Activated naive CD8-positive, alpha-beta T cell treated with anti-CD3 and anti-CD28 coated beads, Interleukin-2, amount 10 ng/mL, durations not matched to agents 7 days and 5 days (primary cell): ENCODE measurements at places on chromosomes 5 and 9. TPM values are rescaled to one million over a fixed set of nuclear protein-coding genes. Genes with fewer than 3 reads are reported as not detected.

DNA sequence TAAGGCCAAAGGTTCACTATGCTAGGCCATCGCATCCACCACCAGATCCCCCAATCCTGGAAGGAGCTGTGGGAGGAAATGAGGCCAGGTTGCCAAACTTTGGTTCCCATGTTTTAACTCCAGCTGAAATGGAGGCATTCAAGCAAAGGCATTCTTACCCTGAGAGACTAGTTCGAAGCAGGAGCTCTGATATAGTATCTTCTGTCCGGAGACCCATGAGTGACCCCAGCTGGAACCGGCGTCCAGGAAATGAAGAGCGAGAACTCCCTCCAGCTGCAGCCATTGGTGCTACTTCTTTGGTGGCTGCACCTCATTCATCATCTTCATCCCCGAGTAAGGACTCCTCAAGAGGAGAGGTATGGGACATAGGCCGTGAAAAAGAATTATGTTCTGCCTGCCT lies 75.6 kb downstream of the GAPVD1 start:
- peaks cover 35% of the 10 kb centered on the region for H3K36me3 ChIP-seq
- H3K4me3 ChIP-seq: no peak overlapping the region
- peaks cover 11% of the 10 kb centered on the region for H3K4me1 ChIP-seq
- H3K27ac ChIP-seq: no peak overlapping the region
- no peak for DNase-seq

DNA sequence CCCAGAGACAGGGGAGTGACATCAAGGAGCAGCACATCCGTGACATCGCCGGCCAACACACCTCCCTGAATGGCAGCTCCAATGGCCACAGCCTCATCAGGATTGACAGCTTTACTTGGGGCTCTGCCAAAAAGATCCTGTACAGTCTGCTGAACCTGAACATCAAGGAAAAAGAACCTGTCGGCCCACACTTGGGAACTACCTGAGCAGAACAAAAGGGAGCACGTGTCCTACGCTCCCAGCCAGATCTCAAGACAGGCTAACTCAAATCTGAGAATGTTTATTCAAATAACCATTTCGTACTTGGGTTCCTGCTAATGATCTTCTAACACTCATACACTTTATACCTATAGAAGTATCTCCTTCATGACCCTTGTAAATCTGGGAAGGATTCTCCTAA lies 15.3 kb downstream of the HSPA9 start:
- no peak overlapping the region for H3K4me3 ChIP-seq
- peaks cover 40% of the 10 kb centered on the region for H3K36me3 ChIP-seq

- peaks cover 1% of the 10 kb centered on the region for H3K4me1 ChIP-seq
- no peak overlapping the region for H3K4me3 ChIP-seq
- no peak overlapping the region for H3K27ac ChIP-seq
- peaks cover 3% of the 10 kb centered on the region for H3K27me3 ChIP-seq
- no peaks in the 10 kb centered on the region for H3K36me3 ChIP-seq
Measured at GRCh38 chr5:35473589-35473988, 144.1 kb upstream of the SPEF2 start.

DNA sequence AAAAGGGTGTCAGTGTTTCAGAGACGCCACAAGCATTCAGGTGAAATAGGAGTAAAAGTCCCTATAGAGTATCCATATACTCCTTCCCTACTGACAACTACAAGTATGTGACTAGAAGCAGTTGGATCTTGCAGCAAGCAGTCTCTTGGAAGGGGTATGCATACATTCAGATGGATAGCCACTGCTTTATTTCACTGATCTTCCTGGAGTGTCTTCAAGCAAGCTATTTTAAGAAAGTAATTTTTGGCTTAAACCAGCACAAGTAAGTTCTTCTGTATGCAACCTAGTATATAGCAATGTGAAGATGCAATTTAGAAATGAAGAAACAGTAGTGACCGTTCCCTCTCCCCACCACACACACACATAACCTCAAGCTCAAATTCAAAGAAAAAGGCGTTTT lies 446.8 kb upstream of the CDH18 start:
- no peak overlapping the region for H3K27ac ChIP-seq
- H3K4me1 ChIP-seq: no peaks in the 10 kb centered on the region
- H3K4me3 ChIP-seq: no peak overlapping the region
- H3K36me3 ChIP-seq: no peaks in the 10 kb centered on the region
- no peak for DNase-seq

GRCh38 chr5:60488466-60489130 lies 211.4 kb downstream of the DEPDC1B start:
- DNase-seq: no peak
- peaks cover 2% of the 10 kb centered on the region for H3K27me3 ChIP-seq
- H3K4me3 ChIP-seq: no peak overlapping the region

- no peak overlapping the region for H3K4me3 ChIP-seq
- no peak for DNase-seq
- H3K36me3 ChIP-seq: no peaks in the 10 kb centered on the region
- peaks cover 11% of the 10 kb centered on the region for H3K27me3 ChIP-seq
- no peak overlapping the region for H3K27ac ChIP-seq
Measured at GRCh38 chr9:91781906-91782305, 168.1 kb downstream of the ROR2 start.

GRCh38 chr5:73131711-73132425 lies 11.5 kb downstream of the TMEM171 start:
- DNase-seq: no peak
- peaks cover 40% of the 10 kb centered on the region for H3K27me3 ChIP-seq
- H3K27ac ChIP-seq: no peak overlapping the region
- H3K36me3 ChIP-seq: no peaks in the 10 kb centered on the region
- H3K4me3 ChIP-seq: no peak overlapping the region

DNA sequence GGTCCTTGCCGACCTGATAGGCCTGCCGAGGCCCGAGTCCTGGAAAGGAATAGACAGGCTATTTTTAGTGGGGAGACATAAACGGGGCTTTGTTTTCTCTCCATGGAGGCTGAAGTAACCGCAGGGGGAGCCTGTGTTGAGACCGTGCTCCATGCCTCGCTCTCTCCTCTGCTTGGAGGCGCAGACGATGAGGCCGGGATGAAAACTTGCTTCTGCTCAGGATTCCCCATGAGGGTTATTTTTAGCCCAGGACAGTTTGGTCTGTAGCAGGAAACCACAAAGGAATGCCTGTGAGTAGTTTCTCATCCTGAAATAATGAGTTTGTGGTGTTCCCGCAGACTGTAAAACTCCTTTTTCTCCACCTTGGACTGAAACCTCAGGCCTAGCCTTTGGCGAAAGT lies 81.9 kb upstream of the RARS1 start:
- DNase-seq: no peak
- H3K4me3 ChIP-seq: no peak overlapping the region
- H3K4me1 ChIP-seq: peaks cover 9% of the 10 kb centered on the region
- H3K36me3 ChIP-seq: no peaks in the 10 kb centered on the region

GRCh38 chr5:158611581-158611980 lies 488.1 kb downstream of the EBF1 start:
- no peak overlapping the region for H3K4me3 ChIP-seq
- H3K27ac ChIP-seq: no peak overlapping the region
- H3K36me3 ChIP-seq: no peaks in the 10 kb centered on the region

DNA sequence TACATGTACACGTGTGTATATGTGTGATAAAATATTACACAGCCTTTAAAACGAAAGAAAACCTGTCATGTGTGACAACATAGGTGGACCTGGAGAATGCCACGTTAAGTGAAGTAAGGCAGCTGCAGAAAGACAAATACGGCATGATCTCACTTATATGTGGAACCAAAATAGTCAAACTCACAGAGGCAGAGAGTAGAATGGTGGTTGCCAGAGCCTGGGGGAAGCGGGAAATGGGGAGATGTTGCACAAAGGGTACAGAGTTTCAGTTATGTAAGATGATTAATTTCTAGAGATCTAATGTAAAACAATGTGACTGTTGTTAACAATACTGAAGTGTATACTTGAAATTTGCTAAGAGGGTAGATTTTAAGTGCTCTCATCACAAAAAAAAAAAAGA lies 34.8 kb downstream of the ADAMTS12 start:
- peaks cover 2% of the 10 kb centered on the region for H3K4me1 ChIP-seq
- H3K4me3 ChIP-seq: no peak overlapping the region
- no peak overlapping the region for H3K27ac ChIP-seq
- H3K36me3 ChIP-seq: no peaks in the 10 kb centered on the region
- H3K27me3 ChIP-seq: peaks cover 16% of the 10 kb centered on the region

Gene CCNO
- not detected for total RNA-seq

Gene SH3TC2
- not detected for total RNA-seq
